ENCODE measurements at places on chromosomes 13 and 19. TPM values are rescaled to one million over a fixed set of nuclear protein-coding genes. Genes with fewer than 3 reads are reported as not detected.
A peak's percentile ranks its signal among the peaks of the same experiment; 100 is the strongest.

GRCh38 chr19:35731779-35732405 lies 10.4 kb downstream of the IGFLR1 start:
- DNase-seq, result no peak

Gene ZNF98
- total RNA-seq, result 0.92 TPM

Gene VSTM1
- total RNA-seq, result not detected

Gene ZAR1L
- 0.37 TPM for total RNA-seq

- peak; percentile 38 for DNase-seq
Observed at GRCh38 chr19:2888731-2889224, 11.9 kb upstream of the ZNF57 start.

- DNase-seq, result no peak
Observed at GRCh38 chr19:3403489-3404323, 37.3 kb downstream of the NFIC start.

GRCh38 chr19:18280247-18281081 lies 958 bp downstream of the JUND start:
- peak; percentile 72 for DNase-seq

Gene SLC7A10
- not detected for total RNA-seq

Gene ZNF784
- 7.7 TPM for total RNA-seq

Gene C5AR1
- 8.5 TPM for total RNA-seq

- no peak for DNase-seq
Observed at GRCh38 chr13:33394294-33394932, 108.9 kb upstream of the STARD13 start.

Gene SIGLEC7
- total RNA-seq, result not detected

- DNase-seq, result no peak
Observed at GRCh38 chr13:48533961-48534600, 1.2 kb upstream of the RCBTB2 start.

Gene GPR12
- not detected for total RNA-seq

Gene SIGLEC9
- not detected for total RNA-seq

GRCh38 chr13:56020425-56020824 lies 1120.3 kb upstream of the PRR20A start:
- DNase-seq, result no peak

DNA sequence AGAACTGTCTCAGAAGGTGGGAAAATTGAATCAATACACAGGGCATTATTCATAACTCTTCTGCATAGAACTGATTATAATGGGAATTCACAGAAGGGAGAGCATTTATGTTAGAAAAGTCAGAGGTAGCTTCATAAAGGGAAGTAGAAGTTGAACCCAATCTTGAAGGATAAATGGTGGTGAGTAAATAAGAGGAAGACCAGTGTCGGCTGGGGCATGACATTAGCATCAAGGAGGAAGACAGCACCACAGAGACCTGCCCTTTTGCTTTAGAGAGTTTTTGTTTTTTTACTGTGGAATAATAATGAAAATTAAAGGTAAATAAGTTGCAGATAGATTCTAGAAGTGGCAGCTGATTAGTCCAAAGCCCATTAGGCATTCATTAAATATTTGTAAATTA lies 21.9 kb downstream of the CDC16 start:
- no peak for DNase-seq

Gene CILP2
- total RNA-seq, result 2.5 TPM

Gene CD37
- total RNA-seq, result not detected

Gene ONECUT3
- 0.05 TPM for total RNA-seq

Gene PRKACA
- 82.8 TPM for total RNA-seq

- DNase-seq, result peak; percentile 88
Observed at GRCh38 chr19:11339254-11340098, at the start of gene RAB3D. TSS of gene RAB3D (minus strand) at chr19:11339657. CDS start at chr19:11337399, 2,258 bp downstream.

- no peak for DNase-seq
Observed at GRCh38 chr19:58227964-58228584, 640 bp upstream of the ZNF544 start.

- no peak for DNase-seq
Observed at GRCh38 chr13:52808842-52809219, 39.6 kb downstream of the PCDH8 start.

Gene OR7D2
- not detected for total RNA-seq

- DNase-seq, result no peak
Observed at GRCh38 chr13:88097541-88097940, 426.4 kb downstream of the SLITRK5 start.

- DNase-seq, result no peak
Observed at GRCh38 chr19:49771674-49772139, 4.9 kb downstream of the AP2A1 start.

Data from PC-9 (cell line).